ENCODE measurements at places on chromosomes 12 and 14.

DNA sequence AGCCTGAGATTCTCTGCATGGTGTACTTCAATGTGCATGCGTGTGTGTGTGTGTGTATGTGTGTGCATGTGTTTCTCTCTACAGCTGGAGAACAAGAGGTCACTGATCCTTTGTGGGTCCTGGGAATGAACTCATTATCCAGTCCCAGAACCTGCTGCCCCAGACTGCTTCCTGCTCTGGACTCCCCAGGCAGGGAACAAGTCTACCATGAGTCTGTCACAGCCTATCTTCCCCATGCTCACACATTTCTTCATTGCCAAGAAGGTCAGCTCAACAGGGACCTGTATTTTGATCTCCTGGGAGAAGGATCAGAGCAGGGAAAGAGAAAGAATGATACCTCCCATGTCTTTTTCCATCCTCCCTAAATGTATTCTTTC lies 2.9 kb upstream of the AGAP2 start:
- DNase-seq, result no peak

GRCh38 chr12:41479426-41479825 lies 291.3 kb downstream of the PDZRN4 start:
- no peak for DNase-seq

GRCh38 chr14:66645716-66646115 lies 137.8 kb downstream of the GPHN start:
- no peak for DNase-seq

GRCh38 chr12:3271146-3271545 lies 194.0 kb downstream of the TSPAN9 start:
- no peak for DNase-seq

DNA sequence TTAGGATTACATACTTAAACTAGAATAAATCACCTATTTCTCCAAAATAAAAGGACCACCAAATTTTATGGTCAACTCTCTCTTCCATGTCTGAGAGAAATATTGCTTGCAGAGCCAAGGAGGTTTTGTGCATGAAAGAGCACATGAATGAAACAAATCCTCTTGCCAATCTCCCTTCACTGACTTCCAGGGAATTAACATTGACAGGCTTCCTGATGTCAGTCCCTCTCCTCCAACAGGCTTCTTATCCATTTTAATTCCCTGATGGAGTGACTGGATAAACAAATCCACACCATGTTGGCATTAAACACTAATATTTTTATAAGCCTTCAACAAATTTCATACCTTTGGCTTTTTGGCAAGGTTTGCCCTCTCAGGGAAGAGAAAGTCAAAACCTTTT lies 45.3 kb upstream of the CNTN1 start:
- DNase-seq, result no peak

GRCh38 chr12:64218597-64218996 lies 3.5 kb downstream of the KICS2 start:
- no peak for DNase-seq

DNA sequence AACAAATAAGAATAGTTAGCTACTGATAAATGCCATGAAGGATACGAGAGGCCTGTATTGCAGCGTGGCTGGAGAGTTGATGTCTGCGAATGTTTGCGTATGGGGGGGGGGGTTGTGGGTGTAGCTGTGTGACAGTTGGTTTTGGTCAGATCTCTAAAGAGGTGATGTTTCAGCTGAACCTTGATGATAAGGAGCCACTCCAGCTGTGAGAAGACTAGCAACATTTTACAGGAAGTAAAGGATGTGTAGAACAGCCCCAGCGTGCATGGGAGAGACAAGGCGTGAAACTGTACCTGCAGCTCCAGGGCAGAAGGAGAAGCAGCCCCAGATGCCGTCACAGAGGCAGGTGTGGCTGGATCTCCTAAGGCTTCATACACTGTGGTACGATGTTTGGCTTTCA lies 416.9 kb downstream of the TMEM132D start:
- DNase-seq, result no peak

GRCh38 chr12:103505371-103506236 lies 9.8 kb upstream of the C12orf42 start:
- DNase-seq, result no peak

- DNase-seq, result no peak
Measured at GRCh38 chr12:125259178-125259867, 194.1 kb downstream of the AACS start.

DNA sequence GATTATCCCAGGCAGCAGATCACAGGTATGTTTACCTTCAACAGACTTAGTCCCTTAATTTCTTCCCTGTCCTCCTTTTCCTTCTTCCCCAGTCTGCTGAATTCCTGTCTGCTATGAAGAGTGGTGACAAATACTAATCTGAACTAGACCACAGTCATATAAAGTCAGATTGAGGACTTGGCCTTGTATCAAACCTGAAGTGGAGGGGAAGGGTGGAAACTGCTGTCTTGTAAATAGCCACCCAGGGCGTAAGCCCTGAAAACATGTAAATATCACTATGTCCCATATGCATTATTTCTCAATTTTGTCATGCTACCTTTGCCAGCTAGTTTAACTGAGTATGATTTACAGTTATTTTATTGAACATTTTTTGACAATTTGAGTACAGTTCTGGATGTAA lies 368.0 kb downstream of the CCDC91 start:
- DNase-seq, result no peak

DNA sequence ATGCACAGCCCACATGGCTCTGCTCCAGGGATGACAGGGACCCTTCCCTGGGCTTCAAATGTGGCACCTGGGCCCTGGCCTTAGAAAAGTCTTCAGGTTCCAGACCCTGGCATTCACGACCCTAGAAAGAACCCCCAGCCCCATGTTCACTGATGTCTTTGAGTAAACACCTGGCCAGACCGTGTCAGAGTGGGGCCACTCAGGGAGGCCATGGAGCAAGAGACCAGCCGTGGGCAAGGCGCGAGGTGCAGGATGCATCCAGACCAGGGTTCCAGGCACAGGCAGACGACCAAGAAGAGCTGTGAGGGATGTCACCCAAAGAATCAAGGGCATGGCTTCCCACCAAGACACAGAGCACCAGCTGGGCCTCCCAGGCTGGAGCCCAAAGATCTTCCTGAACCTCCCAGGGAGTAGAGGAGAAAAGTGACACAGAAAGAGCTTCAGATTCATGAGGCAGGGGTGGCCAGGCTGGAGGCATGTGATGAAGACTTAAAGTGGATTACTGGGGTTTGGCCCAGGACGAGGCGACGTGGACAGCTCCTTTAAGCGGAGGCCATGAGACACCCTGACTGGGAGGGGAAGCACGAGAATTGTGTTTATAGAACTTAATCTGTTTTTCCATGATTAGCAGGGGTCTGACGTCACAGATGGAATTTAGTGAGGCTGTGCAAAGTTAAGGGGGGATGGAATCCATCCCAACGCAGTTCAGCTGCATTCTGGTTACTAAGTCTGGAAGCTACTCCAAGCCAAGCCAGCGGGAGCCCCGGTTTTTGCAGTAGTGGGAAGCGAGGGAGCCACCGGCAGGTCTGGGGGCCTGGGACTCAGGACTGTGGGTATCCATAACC lies 61.6 kb downstream of the ARL6IP4 start:
- no peak for DNase-seq

DNA sequence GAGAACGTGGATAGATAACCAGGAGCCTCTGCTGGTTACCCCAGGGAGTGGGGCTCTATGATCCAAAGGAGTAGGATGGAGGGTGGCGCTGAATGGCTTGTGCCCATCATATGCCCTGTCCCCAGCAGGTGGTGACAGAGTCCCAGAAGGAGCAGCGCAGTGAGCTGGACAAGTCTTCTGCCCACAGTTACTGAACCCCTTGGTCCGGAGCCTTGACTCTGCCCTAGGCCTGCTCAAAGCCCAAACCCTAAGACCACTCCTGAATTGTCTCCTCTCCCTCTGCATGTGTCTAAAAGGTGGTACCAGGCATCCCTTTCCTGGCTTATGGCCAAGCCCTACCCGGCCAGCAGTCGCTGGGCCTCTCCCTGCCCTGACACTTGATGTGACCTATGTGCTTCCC lies 3.2 kb downstream of the PRPH start:
- no peak for DNase-seq

DNA sequence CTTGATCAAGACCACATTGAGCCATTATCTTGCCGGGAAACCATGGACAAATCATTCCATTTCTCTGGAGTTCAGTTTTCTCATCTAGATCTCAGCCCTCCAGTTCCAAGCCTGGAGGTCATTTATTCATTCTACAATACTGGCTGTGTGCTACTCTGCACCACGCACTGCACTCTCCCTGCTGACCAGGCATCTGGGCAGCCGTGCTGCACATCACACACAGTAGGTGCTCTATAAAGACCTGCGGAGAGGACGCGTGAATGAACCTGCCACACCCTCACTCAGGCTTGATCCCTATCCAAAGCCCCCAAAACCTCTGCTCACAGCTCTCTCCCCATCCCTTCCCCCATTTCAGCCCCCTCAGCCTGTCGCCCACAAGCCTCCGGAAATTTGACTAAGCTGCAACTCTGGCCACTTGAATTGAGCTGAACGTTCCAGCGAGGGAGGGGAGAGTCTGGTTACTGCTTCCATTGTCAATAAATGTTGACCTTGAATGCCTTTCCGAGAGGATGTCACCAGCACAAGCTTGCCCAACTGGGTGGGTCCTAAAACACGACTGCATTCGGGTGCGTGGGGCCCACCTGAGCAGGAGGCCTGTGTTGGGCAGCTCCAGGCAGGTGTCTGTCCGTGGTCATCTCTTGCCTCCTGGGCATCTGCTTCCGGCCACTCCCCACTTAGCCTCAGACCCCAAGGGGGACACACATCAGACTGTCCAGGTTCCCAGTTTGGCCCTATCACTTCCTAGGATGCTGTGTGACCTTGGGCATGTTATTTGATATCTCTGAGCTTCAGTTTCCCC lies 17.8 kb downstream of the FAIM2 start:
- no peak for DNase-seq

DNA sequence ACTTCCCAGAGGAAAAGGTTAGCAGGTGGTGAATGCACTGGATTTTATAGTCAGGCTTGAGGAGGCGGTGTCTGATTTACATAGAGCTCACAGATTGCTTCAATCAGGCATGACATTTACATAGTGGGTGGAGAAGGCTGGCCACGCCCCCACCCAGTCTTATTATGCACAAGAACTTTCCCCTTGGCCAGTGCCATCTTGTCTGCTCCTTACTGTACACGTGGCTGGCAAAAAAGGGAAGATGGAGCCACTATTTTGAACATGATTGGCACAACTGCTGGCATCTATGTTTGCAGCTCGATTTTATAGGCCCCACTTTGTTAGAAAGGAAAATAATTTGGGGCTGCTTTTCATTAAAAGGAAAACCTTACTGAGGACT lies 10.9 kb upstream of the LGMN start:
- no peak for DNase-seq

DNA sequence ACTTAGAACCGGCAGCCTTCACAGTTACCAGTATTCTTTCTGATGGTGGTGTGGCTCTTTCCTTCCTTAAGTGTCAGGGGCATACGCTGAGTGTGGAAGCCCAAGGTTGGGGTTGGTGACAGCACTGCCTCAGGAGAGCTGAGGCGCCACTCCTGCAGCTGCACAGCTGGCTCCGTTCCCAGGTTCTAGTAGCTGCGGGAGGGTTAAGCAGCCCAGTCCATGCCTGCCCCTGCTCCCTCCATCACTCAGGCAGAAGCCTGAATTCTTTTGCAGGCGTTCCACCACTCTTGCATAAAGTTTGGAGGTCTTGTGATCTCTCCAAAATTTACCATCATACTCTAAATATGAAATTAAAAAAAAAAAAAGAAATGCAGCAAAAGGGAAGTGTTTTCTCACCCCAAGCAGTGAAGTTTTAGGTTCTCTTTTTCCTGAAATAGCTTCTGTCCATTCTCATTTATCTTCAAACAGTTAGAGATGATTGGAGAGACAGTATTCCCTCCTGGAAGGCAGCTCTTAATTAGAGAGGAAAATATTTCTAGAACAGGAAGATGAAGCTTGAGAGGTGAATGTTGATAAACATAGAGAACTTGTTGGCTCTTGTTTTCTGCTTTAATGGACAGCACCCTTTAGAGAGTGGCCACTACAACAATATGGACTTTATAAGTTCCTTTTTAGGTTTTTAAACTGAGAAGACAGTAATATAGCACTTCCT lies 136.1 kb downstream of the FGD4 start:
- peak; percentile 86 for DNase-seq

DNA sequence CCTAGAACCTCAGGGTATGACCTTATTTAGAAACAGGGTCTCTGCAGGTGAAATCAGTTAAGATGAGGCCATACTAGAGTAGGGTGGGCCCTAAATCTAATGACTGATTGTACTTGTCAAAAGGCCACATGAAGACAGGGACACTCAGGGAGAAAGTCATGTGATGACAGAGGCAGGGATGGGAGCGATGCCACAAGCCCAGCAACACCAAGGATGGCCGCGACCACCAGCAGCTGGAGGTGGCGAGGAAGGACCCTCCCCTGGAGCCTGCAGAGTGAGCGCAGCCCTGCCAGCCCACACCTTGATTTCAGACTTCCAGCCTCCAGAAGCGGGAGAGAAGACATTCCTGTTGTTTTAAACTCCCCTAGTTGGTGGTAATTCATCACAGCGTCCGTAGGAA lies 199.9 kb downstream of the PHETA1 start:
- no peak for DNase-seq

DNA sequence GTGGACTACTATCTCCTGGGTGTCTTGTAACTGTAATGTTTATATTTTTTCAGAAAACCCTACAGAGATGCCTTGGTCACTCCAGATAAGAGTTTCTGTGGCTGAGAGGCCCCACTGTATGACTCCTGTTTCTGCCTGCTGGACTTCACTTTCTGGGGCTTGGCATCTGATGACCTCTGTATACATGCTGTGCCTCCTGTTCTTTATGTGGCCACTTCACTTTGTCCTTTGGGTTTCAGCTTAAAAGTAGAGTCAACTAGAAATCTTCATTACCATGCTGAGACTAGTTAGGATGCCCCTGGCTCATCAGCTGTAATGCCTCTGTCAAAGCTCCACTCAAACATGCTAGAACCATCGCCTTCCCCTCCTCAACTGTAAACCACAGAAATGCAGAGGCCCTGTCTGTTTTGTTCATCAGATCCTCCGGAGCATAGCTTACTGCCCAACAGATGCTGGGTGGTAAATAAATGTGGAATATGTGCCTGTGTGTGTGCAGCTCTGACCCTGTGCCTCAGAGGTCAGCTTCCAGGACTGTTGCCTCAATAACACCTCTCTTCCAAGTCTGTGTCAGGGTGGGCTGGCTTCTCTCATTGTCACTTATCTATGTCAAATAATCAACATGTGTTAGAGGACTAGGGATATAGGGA lies 25.5 kb downstream of the ZNF664 start:
- DNase-seq, result no peak

GRCh38 chr14:32073537-32074189 lies 3.4 kb upstream of the ARHGAP5 start:
- DNase-seq, result peak; percentile 86

GRCh38 chr14:31229638-31230572 lies 22.3 kb upstream of the HECTD1 start:
- DNase-seq, result no peak

Data from NCI-H1092 treated with DMSO at 0.1 percent for 48 hours (cell line).